ENCODE measurements at places on chromosomes 2 and 18.

GRCh38 chr2:173355866-173356508, 1.3 kb downstream of the CDCA7 start:
- DNase-seq = no peak

GRCh38 chr2:71528749-71529148, 75.4 kb downstream of the DYSF start:
- no peak for DNase-seq

DNA sequence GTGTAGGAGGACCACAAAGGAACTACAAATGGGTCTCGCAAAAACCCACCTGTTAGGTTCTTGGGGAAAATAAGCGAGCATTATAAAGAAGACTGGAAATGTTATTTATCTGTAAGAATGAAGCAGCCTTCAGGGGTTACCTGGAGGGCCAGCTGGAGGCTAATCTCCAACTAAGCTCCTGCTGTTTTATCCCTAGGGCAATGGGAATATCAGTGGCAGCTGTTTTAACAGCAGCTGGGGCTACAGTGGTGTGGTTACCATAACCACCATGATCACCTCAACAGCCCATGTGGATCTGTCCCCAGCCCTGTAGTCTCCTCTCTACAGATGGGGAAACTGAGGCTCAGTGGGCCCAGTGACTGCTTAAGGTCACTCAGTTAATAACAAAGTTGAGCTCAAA, 108.1 kb downstream of the FTCDNL1 start:
- DNase-seq = no peak

DNA sequence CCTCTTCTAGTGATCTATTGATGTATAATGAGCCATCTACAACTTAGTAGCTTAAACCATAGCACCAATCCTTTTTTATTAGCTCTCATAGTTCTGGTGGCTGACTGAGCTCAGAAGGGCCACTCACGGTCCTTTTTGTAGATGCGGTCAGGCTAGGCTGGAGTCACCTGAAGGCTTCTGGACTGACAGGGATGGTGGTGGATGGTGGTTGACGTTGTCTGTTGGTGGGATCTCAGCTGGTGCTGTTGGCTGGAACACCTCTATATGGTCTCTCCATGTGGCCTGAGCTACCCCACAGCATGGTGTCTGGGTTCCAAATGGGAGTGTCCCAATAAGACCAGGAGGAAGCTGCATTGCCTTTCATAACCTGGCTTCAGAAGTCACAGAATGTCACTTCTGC, 68.0 kb downstream of the BCL2L11 start:
- DNase-seq = no peak

GRCh38 chr18:8933714-8934284, 168.7 kb upstream of the NDUFV2 start:
- DNase-seq = no peak

GRCh38 chr2:81645745-81646301, 1341.3 kb upstream of the LRRTM1 start:
- no peak for DNase-seq

GRCh38 chr18:9868857-9869714, 16.7 kb upstream of the TXNDC2 start:
- DNase-seq = no peak

GRCh38 chr18:49335677-49336076, 124.8 kb downstream of the DYM start:
- no peak for DNase-seq

GRCh38 chr2:120432293-120432975, 86.5 kb downstream of the INHBB start:
- DNase-seq = no peak

- DNase-seq = no peak
Observed at GRCh38 chr2:67048314-67048713, 348.8 kb upstream of the ETAA1 start.

DNA sequence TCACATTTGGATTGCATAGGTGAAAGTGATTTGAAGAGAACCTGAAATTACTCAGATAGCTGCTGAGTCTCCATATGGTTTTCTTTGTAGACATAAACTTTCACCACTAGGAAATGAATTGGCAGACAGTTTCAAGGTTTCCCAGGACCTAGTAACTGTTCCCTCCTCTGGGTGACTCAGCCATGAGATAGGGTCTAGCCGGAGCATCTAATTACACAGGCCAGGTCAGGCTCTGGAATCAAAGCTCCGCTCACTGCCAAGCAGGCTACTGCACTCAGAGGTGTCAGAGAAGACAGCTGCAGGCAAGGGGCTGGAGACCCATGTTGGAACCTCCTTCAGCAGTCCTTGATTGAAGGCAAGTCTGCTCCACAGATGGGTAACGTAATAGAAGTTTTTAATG, 429.2 kb downstream of the TNS1 start:
- no peak for DNase-seq

GRCh38 chr18:9616049-9616448, 1.7 kb upstream of the PPP4R1 start:
- no peak for DNase-seq

DNA sequence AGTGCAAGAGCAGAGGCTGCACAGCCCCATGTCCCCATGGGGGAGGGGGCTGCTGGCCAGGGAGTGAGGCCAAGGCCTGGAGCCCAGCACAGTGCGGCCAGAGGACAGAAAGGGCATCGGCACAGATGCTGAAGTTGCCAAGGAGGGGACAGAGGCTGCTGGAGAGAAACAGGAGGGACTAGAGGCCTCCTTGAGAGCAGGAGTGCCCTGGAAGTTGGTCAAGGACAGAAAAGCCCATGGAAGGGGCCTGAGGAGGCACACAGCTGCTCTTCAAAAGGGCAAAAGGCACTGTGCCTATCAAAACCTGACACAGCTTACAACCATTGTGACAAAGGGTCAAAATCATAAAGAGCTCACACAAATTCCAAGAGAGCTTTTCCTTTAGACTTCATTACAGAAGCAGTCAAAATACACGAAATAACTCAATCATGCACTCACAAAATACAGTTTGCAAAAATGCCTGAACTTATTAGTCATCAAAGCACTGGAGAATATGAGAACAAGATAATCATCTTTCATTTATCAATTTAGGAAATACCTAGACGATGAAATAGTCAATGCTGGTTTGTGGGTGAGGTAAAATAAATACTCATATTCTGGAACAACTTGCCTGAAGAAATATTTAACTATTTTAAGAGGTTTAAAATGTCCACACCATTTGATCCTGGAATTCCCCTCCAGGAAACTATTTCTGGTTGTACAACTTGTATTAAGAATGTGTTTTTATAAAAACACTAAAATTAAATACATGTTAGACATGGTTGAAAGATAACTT, 79.6 kb downstream of the USP40 start:
- DNase-seq = no peak

GRCh38 chr2:175309799-175310198, 128.3 kb upstream of the ATP5MC3 start:
- DNase-seq = no peak

DNA sequence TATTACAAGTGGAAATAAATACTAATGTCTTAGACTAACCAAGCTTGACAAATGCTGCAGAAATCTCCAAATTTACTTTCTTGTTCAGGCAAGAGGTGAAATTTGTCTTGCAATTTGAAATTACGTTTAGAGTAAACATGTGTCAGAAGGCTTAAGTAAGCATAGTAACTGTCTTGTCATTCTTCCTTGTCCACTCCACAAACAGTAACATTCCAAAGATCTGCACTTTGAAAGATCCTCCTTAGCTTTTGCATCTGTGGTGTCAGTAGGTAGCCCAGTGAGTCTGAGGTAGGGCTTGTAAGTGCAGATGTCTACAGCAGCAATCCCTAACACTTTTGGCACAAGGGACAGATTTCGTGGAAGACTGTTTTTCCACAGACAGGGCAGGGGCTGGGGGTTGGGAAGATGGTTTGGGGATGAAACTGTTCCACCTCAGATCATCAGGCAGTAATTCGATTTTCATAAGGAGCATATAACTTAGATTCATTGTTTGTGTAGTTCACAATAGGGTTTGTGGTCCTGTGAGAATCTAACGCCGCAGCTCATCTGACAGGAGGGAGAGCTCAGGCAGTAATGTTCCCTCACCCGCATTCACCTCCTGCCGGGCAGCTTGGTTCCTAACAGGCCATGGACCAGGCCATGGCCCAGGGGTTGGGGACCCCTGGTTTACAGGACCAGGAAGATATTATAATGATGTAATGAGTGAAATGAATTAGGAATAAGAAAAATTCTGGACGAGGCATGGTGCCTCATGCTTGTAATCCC, 18.6 kb downstream of the RASGRP3 start:
- no peak for DNase-seq

DNA sequence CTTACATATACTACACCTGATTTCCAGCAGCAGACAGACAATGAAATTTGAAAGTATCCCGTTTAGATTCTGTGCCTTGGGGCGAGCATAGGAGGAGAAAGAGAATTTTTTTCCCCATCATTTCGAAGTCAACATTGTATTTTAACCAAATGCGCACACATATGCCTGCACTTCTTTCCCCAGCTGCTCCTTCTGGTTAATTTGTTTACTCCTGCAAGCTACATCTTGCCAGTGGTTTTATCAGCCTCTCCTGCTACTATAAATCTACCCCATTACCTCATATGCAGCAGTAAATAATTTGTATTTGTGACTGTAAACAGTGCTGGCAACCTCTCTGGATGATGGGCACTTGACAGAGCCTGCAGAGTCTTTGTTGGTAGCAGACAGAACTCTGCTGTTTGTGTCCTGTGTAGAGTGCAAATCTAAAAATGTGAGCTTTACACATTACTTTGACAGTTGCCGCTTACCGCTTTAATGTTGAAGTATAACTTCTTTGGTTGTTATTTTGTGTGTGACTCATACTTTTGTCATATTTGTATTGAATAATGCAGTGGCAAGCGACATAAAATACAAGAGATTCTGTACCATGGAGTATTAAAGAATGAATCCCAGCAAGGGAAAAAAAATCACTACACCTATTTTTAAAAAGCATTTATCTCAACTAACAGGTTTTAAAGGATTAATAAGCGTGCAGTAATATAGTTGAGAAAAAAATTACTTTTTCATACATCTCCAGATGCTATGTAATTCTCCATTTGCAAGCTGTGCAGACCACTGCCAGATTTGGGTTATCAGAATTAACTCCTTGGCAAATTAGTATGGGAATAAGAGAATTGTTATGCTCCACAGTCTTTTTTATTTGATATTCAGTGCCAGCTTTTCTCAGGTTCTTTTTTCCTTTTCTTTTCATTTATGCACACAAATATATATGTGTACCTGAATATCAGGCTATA, 536.8 kb downstream of the XIRP2 start:
- DNase-seq = no peak

DNA sequence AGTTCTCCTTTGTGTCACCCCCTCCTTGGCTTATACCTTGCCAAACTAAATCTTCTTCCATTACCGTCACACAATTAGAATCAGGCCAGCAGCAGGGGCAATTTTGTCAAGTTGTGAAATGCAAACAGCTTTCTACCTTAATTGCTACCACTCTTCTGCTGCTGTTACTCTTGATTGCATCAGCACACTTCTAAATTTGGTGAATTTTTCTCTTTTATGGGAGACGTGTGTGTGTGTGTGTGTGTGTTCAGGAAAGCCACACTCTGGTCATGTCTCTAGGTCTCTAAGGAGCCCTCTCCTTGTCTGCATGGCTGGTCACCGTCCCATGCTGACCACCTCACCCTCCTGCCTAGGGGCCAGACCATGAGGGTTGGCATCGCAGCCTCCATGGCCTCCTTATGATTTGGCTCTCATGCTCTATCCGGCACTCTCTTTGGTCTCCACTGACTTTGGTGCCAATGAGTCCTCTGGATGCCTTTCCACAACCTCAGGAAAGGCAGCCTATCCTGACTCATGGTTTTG, 87.7 kb downstream of the GATA6 start:
- no peak for DNase-seq

GRCh38 chr2:20643060-20643459, 7.8 kb downstream of the HS1BP3 start:
- DNase-seq = no peak

- no peak for DNase-seq
Observed at GRCh38 chr2:56184500-56185011, 766 bp downstream of the CCDC85A start.

- DNase-seq = no peak
Observed at GRCh38 chr18:79896738-79897137, 54.7 kb downstream of the SLC66A2 start.

DNA sequence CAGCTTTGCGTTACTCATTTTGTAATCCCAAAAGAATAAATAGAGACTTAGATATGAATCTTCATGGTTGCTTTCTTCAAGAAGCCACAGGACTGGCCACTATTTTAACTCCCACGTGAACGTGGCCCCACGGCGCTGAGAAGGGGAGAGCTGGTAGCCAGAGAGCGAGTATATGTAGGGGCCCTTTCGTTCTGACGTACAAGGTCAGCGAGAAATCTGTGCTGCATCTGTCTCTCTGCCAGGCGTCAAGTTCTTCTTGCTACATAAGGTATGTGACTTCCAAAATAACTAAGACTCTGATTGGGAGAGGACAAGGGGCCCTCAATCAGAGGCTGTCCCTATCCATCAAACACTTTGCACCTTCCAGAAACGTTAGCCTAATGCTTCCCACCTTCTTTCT, 149.2 kb downstream of the PLEKHA3 start:
- no peak for DNase-seq

- no peak for DNase-seq
Observed at GRCh38 chr18:8562919-8563318, 46.3 kb upstream of the RAB12 start.

GRCh38 chr2:237858294-237859081, 935 bp upstream of the RAMP1 start:
- DNase-seq = no peak

DNA sequence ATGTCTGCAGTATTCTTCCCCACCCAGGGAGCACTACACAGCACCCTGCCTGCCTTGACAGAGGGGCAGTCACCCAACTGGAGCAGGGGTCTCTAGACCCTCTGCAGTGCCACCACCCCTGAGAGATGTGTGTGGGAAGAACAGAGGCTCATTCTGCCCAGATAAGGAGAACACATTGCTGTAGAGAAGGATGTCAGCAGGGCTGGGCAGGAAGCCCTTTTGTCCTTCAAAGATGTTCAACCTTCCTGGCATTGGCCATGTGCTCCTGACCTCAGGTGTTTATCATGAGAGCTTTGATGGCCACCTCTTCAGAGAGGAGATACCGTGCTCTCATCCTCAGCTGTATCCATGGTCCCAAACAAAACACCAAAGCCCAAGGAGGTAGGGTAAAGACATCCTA, 4.6 kb upstream of the TEX51 start:
- DNase-seq = no peak

DNA sequence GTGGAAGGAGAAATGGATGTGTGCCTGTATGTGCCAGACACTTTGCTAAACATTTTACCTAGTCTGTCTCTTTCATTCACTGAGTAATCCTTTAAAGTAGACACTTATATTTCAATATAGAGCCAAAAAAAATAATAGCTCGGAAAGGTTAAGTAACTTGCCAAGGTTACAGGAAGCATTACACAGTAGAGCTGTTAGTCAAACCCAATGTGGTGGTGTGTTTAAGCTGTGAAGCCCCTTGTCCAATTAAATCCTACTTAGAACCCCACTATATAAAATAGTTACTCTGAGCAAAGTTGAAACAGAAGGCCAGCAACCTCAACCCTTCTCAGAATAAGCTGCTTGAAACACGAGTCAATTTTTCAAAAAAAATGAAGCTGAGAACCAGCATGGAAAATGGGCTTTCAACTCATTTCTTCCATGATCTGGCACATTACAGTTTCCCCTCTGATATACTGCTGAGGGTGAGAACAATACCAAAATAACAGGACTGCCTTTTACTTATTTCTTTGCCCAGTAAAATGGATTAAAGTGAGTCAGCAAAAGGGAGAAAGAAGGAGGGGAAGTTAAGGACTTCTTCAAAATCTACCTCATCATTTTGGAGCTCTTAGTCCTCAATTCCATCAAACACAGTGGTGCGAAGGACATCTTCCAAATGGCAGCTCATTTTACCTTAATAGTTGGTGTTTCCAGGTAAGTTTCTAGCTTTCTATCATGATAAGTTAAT, 7.9 kb downstream of the RDH14 start:
- no peak for DNase-seq

Measured in activated CD8-positive, alpha-beta memory T cell treated with anti-CD3 and anti-CD28 coated beads for 48 hours (primary cell).